NAMALWA (cell line): ENCODE measurements at places on chromosomes 11 and 22.

DNA sequence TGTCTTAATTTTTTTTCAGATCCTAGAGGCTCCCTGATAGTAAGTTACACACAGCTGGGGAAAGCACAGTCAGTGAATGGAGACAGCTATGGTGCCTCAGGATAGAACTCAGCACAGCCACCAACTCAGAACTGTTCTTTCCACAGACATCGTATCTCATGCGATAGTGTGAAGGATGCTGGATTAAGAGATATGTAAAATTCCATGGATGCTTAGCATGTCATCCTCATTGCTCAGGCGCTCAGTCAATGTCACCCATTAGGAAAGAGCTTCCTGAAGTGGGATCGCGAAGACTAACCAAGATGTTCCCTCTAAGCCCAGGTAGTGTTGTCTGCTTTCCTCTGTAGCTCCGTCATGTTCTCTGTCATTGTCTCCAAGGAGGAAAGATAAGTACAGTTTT lies 1000.4 kb downstream of the OPCML start:
- DNase-seq = no peak

- DNase-seq = no peak
Measured at GRCh38 chr22:34486381-34486780, 566.1 kb upstream of the LARGE1 start.

DNA sequence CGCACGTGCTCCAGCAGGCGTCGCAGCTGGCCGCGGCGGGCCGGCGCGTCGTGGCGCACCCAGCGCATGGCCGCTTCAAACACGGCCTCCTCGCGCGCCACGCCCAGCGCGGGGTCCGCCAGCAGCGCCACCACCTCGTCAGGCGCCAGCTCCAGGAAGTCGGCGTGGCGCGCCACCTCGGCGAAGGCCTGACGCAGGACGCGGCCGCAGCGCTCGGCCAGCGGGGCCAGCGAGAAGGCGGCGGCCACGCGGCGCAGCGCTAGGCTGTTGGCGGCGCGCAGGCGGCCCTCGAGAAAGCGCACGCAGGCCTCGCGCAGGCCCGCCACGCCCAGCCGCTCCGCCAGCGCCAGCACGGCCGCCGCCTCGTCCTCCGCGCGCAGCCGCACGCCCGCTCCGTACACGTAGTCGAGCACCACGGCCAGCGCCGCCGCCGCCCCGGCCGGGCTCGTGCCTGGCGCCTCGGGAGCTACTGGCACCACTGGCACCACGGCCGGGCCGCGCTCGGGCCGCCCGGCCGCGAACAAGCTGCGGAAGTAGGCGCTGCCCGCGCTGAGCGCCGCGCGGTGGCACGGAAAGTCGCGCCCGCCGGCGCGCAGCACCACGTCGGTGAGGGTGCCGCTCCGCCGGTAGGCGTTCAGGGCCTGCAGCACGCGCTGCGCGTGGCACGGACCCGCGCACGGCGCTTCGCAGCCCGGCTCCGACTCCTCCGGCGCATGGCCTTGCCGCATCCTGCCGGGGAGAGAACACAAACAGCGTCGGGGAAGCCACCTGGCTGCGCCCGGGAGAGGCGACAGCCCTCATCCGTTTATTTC lies 2.9 kb downstream of the KLHL35 start:
- DNase-seq = no peak

DNA sequence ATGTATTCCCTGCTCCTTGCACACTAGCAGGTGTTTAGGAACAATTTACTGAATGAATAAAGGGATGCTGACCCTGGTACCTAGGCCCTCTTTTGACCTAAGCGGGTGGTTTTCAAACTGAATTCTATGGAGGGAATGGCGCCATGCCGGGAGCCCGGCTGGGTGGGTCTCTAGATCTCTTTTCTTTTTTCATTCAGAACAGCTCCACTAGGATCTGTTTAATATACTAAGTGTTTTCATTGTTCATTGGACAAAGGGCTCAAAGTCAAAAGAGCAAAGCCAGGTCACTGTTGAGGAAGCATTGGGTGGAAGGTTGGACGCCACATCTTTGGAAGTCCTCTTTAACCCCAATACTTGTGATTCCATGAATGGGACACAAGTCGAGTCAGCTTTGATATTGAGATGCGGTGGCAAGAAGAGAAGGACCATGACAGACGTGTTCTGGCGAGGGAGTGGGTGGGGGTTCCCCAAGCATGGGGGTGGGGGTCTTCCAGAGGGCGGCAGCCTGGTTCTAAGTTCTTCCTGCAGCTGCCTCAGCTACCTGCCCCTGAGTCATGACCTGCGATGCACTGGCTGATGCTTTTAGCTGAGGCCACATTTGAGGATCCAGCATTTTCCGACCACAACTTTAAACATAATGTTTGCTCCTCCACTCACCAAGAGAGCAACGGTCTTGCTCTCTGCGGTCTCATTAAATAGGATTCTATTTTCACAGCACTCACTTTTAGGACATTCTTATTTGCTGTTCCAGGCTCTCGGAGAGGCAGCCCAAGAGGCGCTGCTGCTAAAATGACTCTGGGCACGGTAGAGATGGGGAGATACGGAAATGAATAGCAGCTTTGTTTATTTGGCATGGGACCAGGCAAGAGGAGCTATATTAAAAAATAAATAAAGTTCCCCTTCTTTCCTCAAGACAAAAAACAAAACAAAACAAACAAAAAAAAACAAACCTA lies 100.6 kb downstream of the FBXO7 start:
- no peak for DNase-seq

GRCh38 chr11:44813401-44813800 lies 86.6 kb downstream of the TSPAN18 start:
- DNase-seq = no peak
